ENCODE measurements at places on chromosomes 13 and 19.

DNA sequence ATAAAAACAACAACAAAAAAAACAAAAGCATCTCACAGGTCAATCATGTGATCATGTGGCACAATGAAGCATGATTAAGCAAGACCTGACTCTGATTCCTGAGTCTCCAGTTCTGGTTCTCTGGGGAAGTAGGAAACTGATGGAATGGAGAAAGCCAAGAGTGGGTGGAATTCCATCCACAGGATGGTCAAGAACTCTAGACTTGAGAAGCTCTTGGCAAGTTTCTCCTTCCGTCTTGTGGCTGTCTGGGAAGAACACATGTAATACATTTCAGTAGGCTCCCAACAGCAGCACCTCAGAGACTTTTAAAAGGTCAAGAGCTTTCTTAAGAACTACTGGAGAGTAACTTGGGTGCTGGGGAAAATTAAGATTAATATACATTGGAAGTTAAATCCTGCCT, 78.6 kb upstream of the TSHZ3 start:
- DNase-seq: no peak

DNA sequence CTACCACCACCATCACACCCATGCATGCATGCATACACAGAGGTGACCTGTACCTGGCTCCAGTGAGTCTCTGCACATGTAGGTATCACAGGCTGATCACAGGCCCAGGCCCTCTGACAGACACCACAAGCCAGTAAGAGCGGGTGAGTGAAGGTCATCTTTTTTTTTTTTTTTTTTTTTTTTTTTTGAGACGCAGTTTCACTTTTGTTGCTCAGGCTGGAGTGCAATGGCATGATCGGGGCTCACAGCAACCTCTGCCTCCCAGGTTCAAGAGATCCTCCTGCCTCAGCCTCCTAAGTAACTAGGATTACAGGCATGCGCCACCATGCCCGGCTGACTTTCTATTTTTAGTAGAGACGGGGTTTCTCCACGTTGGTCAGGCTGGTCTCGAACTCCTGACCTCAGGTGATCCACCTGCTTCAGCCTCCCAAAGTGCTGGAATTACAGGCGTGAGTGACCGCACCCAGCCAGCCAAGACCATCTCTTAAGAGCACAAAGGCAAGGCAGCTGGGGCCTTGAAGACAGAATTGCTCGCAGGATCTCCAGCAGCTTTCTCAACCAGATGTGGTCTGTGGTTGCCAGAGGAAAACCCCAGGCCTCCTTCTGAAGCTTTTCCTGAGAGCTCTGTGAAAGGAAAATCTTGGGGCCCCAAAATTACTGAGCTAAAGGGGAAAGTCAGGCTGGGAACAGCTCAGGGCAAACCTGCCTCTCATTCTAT, 3.2 kb upstream of the NKG7 start:
- DNase-seq: no peak

DNA sequence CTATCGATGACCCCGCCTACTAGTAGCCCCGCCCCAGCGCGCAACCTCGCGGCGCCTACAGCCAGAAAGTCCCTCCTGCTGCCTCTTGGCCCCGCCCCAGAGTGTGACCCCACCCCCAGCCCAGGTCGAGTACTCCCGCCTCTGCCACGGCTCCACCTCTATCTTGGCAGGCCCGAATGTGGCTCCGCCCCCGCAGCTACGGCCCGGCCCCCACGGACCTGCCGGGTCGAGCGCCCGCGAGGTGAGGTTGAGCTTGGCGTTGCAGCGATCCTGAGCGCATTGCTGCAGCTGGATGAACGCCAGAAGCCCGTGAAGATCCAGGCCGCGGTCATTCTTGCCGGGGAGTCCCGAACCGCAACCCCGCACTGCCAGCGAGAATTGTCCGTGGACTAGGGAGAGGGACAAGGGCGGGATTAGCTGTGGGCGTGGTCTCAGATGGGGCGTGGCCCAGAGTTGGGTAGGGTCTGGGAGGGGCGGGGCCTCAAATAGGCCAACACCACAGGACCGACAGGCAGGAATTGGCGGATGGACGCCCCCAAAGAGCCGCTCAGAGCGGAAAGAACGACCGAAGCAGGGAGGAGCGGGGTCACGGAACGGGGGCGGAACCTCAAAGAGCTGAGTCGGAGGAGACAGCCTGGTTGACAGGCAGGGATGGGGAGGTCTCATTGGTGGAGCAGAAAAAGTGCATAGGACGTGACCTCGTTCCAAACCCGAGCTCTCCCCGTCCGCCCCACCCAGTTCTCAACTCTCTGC, 1.9 kb downstream of the LYPD3 start:
- DNase-seq: peak; percentile 91

GRCh38 chr19:13876834-13877233, at the start of gene NANOS3:
NANOS3 (plus strand) TSS chr19:13877134; CDS start chr19:13877249, 115 bp downstream.
- DNase-seq: no peak

DNA sequence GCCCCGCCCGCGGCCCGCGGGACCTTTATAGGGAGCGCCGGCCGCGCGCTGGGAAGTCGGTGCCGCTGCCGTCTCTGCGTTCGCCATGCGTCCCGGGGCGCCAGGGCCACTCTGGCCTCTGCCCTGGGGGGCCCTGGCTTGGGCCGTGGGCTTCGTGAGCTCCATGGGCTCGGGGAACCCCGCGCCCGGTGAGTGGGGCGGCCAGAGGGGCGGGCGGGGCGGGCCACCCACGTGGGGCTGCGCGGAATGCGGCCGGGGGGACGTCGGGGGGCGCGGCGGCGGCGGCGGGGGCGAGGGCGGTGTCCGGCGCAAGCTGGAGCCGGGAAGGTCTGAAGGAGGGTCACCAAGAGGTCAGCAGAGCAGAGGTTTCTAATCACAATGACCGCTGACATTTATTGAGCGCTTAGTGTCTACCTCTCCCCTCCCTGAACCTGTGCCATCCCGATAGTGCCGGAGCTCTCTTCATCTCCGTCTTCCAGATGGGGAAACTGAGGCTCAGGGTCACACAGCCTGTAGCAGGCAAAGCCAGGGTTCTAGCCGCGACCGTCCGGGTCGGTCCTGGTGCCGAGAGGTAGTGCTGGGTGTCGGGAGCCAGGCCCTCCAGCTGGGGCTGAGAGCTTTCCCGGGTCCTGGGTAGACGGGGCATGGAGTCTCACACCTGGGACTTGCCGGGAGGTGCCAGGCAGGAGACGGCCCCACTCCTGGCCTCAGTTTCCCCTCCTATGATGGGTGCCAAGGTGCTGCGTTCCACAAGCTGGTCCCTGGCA, at the start of gene FSTL3:
TSS of gene FSTL3 (plus strand) at position 54 of the 767 bp plus-strand sequence. CDS start at position 86, 32 bp downstream.
- DNase-seq: no peak

- DNase-seq: no peak
Observed at GRCh38 chr13:98150832-98151479, 8.1 kb downstream of the FARP1 start.

DNA sequence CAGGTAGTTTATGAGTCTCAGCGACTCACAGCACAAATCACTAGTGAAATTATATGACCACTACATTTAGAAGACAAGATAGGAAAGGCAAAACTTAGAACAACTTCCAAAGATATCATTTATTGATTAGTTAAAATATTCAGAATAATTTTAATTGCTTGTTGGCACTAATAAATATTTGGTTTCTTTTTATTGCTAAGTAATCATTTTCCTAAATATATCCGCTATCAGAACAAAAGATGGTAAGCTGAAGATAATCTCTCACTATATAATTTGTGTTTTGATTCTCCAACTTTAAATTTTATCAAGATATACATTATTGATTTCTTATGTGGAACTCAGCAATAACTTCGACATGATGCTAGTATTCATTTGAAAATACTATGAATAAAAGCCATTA, 248.5 kb downstream of the DIAPH3 start:
- DNase-seq: no peak

DNA sequence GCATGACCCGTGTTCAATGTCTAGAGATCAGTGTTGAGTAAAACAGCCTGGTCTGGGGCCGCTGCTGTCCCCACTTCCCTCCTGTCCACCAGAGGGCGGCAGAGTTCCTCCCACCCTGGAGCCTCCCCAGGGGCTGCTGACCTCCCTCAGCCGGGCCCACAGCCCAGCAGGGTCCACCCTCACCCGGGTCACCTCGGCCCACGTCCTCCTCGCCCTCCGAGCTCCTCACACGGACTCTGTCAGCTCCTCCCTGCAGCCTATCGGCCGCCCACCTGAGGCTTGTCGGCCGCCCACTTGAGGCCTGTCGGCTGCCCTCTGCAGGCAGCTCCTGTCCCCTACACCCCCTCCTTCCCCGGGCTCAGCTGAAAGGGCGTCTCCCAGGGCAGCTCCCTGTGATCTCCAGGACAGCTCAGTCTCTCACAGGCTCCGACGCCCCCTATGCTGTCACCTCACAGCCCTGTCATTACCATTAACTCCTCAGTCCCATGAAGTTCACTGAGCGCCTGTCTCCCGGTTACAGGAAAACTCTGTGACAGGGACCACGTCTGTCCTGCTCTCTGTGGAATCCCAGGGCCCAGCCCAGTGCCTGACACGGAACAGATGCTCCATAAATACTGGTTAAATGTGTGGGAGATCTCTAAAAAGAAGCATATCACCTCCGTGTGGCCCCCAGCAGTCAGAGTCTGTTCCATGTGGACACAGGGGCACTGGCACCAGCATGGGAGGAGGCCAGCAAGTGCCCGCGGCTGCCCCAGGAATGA, 1.5 kb upstream of the CEACAM5 start:
- DNase-seq: peak; percentile 39

- DNase-seq: no peak
Observed at GRCh38 chr13:49082653-49083536, 107.2 kb downstream of the FNDC3A start.

DNA sequence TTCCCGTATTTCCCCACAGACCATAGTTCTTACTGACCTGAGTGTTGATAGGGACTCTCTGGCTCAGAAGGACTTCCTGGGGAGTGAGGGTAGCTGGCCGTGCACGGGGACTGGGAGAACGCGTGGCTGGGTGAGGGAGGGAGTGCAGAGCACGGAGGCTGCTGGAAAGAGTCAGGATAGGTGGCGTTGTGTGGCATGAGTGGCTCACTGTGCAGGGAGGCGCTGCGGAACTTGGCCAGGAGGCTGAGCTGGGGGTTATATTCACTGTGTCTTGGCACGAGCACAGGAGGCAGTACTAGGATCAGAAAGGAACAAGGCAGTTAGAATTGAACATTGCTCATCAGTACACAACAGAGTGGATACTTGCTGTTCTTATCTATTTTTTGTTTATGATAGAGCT, 47.4 kb downstream of the SMAD9 start:
- DNase-seq: no peak

DNA sequence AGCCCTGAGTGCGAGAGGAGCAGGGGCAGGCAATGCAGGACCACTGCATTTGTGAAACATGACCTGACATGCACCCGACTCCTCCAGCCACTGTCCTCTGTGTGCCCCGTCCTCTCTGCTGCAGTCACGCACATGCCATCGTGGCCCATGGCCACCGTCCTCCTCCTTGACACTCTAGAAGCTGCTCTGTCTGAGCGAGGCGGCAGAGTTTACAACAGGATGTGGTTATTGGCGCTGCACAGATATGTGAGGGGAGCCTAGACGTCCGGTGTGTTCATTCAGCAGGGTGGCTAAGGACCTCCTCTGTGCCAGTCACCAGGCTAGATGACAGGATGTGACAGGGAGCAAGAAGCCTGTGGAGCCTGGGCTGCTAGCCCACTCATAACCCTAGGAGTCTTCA, 277.8 kb downstream of the FOXO1 start:
- DNase-seq: no peak

- DNase-seq: no peak
Observed at GRCh38 chr13:31853643-31854326, 114.5 kb downstream of the RXFP2 start.

DNA sequence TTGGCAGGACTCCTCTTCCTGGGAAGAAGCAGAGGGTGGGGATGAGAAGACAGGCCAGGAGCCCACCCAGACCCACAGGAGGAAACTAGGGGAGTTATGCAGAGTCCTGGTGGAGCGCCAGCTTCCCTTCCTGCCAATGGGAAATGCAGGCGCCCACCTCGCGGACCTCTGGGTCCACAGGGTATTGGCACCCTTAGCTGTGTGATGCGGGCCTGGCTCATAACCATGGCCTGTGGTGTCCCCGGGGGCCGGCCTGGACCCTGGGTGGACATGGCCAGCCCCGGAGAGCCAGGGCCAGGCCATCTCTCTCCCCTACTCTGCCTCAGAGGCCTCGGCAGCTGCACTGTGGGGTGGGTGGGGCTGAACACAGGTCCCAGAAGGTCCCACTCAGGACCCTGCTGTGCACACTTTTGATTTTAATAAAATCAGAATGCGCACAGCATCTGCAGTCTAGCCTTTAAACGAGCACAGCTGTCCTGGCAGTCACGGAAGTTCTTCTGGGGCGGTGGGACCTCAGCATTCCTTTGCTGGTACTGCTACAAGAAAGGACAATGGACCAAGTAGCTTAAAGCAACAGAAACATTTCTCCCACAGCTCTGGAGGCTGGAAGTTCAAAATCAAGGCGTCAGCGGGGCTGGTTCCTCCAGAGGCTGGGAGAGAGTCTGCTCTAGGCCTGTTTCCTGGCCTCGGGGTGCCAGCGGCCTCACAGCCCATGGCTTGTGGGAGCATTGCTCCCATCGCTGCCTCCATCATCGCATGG, 1.8 kb downstream of the F10 start:
- DNase-seq: no peak

- peak; percentile 93 for DNase-seq
Observed at GRCh38 chr19:12365236-12366162, at the start of gene ZNF442. ZNF442 (minus strand) TSS chr19:12365683; CDS start chr19:12363631, 2,052 bp downstream.

- DNase-seq: no peak
Observed at GRCh38 chr13:30338331-30338851, 31.0 kb upstream of the KATNAL1 start.

GRCh38 chr13:95447814-95448213, 104.7 kb upstream of the CLDN10 start:
- DNase-seq: no peak

DNA sequence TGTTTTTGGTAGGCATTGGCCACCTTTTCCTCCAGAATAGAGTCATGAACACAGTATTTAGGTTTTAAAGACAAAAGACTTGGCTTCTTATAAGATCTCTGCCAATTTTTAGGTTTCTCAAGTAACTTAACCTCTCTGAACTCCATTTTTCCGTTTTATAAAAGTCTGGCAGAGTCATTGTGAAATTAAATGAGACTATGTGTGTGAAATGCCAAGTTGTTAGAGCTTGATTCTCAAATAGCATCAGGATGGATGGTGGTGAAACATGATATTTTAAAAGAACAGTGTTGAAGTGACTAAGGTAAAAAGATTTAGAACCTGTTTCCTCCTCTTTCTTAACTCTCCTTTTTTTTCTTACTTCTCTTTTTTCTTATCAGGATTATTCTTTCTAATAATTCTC, 617.7 kb upstream of the SLITRK1 start:
- no peak for DNase-seq

- no peak for DNase-seq
Observed at GRCh38 chr19:5561559-5561958, 6.2 kb downstream of the TINCR start.
